Neural progenitor cell (in vitro differentiated cells): ENCODE measurements at places on chromosomes 4 and X. TPM values are rescaled to one million over a fixed set of nuclear protein-coding genes. Genes with fewer than 3 reads are reported as not detected.
A peak's percentile ranks its signal among the peaks of the same experiment; 100 is the strongest.

Gene GALNTL6
- total RNA-seq: 0.12 and 0.15 TPM in 2 replicates

- no peak for DNase-seq
Measured at GRCh38 chr4:70752236-70752635, 30.5 kb downstream of the RUFY3 start.

DNA sequence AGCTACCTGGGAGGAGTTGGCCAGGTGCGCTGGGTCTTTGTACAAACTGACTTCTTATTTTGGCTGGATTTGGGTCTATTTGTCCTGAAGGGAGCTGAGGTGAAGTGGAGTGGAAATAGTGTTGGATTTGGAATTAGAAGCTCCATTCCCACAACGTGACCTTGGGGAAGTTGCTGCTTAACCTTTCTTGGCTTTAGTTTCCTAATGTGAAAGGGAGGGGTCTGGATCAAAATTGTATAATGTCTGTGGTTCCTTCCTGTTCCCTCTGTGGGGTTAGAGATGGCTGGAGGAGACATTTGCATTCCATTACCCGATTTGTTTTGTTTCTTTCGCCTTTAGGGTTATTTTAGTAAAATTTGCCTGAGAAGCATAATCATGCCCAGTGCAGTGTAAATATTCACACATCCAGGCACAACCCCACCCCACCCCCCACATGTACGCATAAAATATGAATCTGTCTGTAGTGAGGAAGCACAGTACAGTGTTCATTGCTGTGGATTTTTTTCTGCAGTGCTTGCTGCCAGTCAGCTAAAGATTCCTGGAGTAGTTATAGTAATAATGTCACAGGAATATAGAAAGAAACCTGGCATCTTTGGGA is 21.5 kb downstream of the JADE1 start:
- DNase-seq: no peak

Gene SYTL5
- total RNA-seq: 0.87 and 1.7 TPM in 2 replicates

Gene FMR1NB
- total RNA-seq: not detected in 2 replicates

Gene MAEA
- 38.2 and 68.6 TPM in 2 replicates for total RNA-seq

DNA sequence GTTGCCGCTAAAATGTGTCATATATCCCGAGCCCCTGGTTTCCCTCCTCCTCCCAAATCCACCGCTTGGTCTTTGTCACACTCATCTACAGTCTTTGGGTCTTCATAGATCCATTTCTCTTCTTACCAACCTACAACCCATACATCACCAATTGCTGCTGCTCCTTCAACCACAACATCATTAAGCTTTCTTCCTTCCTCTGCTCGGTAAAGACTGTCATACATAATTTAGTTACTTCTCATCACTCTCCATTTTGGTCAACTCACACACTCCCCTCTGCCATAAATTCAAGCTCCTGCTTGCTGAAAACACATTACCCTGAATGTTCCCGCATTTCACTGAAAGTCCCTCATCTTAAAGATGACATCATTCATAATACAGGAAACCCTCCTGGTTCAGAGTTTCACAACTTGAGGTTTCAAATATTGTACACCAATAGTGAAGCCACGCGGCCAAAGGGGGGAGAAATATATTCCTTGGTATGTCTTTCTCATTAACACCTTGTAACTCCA is 1.7 kb upstream of the DCTD start:
- DNase-seq: no peak

- DNase-seq: no peak
Measured at GRCh38 chr4:15366721-15367120, 61.1 kb upstream of the C1QTNF7 start.

DNA sequence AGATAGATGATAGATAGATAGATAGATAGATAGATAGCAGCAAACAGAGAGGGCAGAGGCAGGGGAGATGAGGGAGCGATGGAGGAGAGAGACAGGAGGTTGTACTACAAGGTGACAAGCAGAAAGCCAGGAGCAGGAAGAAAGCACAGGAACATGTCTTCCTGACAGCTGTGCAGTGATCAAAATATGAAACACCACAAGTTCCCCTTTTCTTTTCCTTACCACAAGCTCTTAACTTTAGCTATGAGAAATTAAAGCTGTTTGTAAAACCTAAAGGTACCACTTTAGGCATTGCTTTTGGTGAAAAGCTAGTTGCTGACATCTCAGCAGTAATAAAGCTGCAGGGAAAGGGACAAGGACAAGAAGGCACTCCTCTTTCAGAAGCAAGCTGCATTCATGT is 9.1 kb upstream of the MAGED4B start:
- no peak for DNase-seq

Gene PAGE5
- not detected in 2 replicates for total RNA-seq

DNA sequence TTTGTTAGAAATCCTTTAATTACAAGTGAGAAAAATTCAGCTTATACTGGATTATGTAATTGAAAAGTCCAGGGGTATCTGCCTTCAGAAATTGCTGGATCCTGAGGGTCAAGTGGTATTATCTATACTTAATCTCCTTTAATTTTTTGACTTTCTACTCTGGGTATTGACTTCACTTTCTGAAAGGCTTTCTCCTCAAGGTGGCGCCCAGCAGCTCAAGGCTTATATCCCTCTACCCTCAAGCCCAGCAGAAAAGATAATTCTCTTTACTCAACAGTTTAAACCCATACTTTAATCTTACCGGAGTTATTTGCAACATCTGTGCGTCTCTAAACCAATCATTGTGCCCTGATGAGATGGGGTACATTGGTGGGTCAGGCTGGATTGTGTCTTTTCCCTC is 129.5 kb downstream of the LARP7 start:
- DNase-seq: peak; percentile 70

- DNase-seq: no peak
Measured at GRCh38 chrX:28851871-28852270, 264.6 kb downstream of the IL1RAPL1 start.

Gene CENPI
- total RNA-seq: 51.3 and 60.6 TPM in 2 replicates

Gene ING2
- 20.9 and 38.0 TPM in 2 replicates for total RNA-seq

GRCh38 chrX:50680990-50681389 is 133.0 kb downstream of the SHROOM4 start:
- peak; percentile 12 for DNase-seq

- no peak for DNase-seq
Measured at GRCh38 chr4:185718578-185719499, 93.2 kb downstream of the SORBS2 start.

GRCh38 chr4:88693792-88694191 is 3.8 kb downstream of the NAP1L5 start:
- DNase-seq: no peak

- no peak for DNase-seq
Measured at GRCh38 chr4:180434131-180434895, 1808.9 kb upstream of the TENM3 start.

DNA sequence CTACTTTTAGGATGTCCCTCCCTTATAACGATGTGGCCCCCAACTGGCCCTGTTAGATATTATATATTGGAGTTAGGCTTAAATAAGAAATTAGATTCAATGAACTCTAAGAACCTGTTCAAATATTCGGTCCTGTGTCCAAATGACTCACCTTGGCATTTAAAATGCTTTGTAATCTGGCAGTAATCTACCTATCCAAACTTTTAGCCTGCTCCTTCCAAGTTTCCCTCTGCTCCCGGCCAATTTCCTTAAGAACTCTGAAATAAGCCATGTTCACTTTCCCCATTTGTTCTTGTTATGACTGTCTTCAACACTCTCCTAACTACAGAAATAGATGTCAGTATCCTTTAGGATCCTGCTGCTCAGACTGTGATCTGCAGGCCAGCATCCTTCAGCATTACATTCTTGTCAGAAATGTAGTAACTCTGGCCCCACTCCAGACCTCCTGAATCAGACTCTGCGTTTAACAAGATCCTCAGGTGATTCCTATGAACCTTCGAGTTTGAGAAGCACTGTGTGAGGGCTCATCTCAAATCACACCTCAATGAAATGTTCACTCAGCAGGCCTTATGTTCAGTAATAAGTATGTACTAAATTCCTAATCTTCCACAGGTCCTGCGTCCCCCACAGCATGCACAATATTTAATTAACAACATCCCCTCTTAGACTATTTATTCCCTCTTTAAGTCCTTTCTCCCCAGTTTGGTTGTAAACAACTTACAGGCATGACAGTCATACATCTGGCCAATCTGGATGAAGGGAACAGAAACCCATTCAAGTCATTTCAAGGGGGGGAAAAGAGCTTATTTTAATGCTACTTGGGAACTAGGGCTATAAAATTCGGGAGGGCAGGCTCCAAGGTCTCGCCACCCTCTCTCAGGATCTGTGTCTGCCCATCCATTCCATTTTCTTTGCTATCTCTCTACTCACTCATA is 3.0 kb downstream of the ATP8A1 start:
- no peak for DNase-seq

Gene CENPVL1
- 0.56 and 2.0 TPM in 2 replicates for total RNA-seq

Gene KLB
- total RNA-seq: not detected in 2 replicates

Gene SMPX
- total RNA-seq: not detected in 2 replicates

GRCh38 chr4:135372131-135372530 is 1170.5 kb upstream of the PABPC4L start:
- no peak for DNase-seq

Gene ZFP92
- 0.22 TPM in 1 of 2 replicates, not detected in the other for total RNA-seq

GRCh38 chr4:110271986-110272385 is 73.6 kb upstream of the ELOVL6 start:
- DNase-seq: no peak

Gene SH2D1A
- 0.06 TPM in 1 of 2 replicates, not detected in the other for total RNA-seq

Gene MPP1
- 0.28 TPM in 1 of 2 replicates, not detected in the other for total RNA-seq

- no peak for DNase-seq
Measured at GRCh38 chr4:36269101-36269500, 12.3 kb upstream of the DTHD1 start.

- peak; percentile 3 for DNase-seq
Measured at GRCh38 chrX:11632732-11633131, 33.0 kb downstream of the ARHGAP6 start.

GRCh38 chr4:156933633-156934258 is 37.9 kb downstream of the PDGFC start:
- no peak for DNase-seq
